Adrenal gland (tissue), 19 donors: ENCODE measurements at places on chromosomes 1 and 21. TPM values are rescaled to one million over a fixed set of nuclear protein-coding genes. Genes with fewer than 3 reads are reported as not detected.

- no peaks in the 10 kb centered on the region for H3K36me3 ChIP-seq
- DNase-seq = peak; percentile 25
- H3K4me1 ChIP-seq = no peaks in the 10 kb centered on the region
- H3K4me3 ChIP-seq = no peak overlapping the region
Observed at GRCh38 chr1:231106347-231106746, 55.5 kb upstream of the TRIM67 start.

The TNFRSF8 gene
- 0.42 TPM for total RNA-seq

The CASZ1 gene
- 8.3 TPM for total RNA-seq

- H3K27ac ChIP-seq = no peak overlapping the region
- H3K27me3 ChIP-seq = no peaks in the 10 kb centered on the region
- H3K4me1 ChIP-seq = no peaks in the 10 kb centered on the region
- DNase-seq = peak; percentile 9
- no peaks in the 10 kb centered on the region for H3K36me3 ChIP-seq
Observed at GRCh38 chr21:44425307-44425894, 29.9 kb upstream of the LRRC3 start.

The DTL gene
- 0.28 TPM for total RNA-seq

DNA sequence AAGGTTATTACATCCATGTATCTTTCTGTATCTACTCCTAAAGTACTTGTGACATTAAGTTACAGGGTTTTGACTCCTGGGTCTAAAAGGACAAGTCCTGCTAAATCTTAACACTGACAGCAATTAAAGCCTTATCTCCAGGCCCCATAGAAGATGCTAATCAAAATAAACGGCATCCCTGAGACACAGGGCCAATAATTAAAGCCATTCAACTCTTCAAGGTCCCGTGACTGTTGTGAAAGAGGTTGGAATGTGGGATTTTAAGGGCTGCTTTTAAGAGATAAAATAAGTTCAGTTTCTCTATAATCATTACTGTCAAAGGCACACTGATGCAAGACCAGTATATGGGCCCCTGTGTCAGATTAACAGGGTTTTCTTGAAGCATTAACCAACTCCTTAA is 8.3 kb downstream of the DNAI4 start:
- no peaks in the 10 kb centered on the region for H3K27me3 ChIP-seq
- H3K4me1 ChIP-seq = no peaks in the 10 kb centered on the region
- peak; percentile 40 for DNase-seq

- no peak for DNase-seq
- H3K27ac ChIP-seq = peak overlapping the region; percentile 24
Observed at GRCh38 chr1:19476450-19477190, 8.7 kb downstream of the CAPZB start.

DNA sequence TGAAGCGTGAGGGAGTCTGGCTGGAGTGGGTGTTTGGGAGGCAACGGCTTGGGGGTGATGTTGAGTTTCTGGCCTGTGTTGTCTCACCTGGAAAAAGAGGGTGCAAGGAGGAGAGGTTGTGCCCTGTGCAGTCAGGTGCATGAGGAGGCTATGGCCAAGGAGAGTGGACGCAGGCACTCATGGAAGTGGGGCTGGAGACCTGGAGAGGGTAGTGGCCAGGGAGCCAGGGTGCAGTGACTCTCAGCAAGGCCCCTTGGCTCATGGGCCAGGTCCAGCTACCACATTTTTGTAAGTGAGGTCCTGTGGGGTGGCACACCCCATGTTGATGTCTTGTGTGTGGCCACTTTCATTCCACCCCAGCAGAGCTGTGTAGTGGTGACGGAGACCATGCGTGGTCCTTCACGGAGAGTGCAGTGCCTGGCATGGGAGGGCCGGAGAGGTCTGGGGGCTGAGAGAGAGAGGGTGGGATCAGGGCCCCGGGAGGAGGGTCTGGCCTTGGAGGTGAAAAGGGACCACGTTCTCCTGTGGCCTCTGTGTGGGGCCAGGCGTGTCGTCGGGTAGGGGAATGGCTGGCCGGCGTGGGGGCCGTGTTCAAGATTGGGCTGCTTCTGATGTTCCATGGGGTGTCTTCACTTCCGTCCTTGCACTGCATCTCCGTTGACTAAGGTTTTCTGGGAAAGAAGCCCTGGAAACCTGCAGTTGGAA is 6.1 kb downstream of the SNAP47 start:
- no peak for DNase-seq
- no peak overlapping the region for H3K4me3 ChIP-seq
- H3K27me3 ChIP-seq = no peaks in the 10 kb centered on the region
- no peak overlapping the region for H3K27ac ChIP-seq

The MROH9 gene
- total RNA-seq = not detected

The TDRD5 gene
- not detected for total RNA-seq

- no peaks in the 10 kb centered on the region for H3K36me3 ChIP-seq
- DNase-seq = no peak
- H3K27ac ChIP-seq = no peak overlapping the region
- H3K27me3 ChIP-seq = no peaks in the 10 kb centered on the region
- no peak overlapping the region for H3K4me3 ChIP-seq
- H3K4me1 ChIP-seq = no peaks in the 10 kb centered on the region
Observed at GRCh38 chr1:40818264-40818961, 34.8 kb downstream of the KCNQ4 start.

- no peaks in the 10 kb centered on the region for H3K36me3 ChIP-seq
- no peak for DNase-seq
- H3K27me3 ChIP-seq = no peaks in the 10 kb centered on the region
- H3K27ac ChIP-seq = no peak overlapping the region
Observed at GRCh38 chr1:229973297-229973612, 93.8 kb upstream of the GALNT2 start.

DNA sequence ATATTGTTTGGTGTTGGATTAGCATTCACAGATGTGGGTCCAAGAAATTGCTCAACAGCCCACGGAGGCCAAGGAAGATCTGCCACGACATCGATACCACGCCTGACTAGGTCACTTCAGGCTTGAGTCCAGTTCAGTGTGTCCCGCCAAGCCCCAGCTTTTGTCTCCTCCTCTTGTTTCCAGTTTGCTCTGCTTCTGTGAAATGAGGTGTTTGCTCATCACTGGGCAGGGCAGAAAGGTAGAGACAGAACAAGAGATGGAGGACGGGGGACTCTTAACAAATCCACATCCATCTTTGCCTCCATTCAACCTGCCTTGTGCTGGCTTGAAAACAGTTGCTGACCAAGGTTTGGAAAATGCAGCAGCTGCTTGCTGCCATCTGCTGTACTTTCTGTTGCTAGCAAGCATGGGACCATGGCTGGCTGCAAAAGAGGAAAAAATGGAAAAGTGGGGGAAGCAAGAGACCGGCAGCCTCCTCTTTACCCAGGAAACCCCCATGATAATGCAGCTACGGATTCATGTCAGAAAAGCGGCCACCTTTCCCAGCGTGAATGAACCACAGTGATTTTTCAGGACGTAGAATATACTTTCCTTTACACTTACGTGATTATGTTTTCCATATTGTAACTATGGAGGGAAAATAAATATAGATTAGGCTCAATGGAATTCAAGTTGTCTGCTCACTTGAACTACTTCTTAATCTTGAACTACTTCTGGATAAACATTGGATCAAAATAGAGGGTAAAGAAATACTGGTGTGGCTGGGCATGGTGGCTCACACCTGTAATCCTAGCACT is 80.2 kb upstream of the GREM2 start:
- no peak overlapping the region for H3K27ac ChIP-seq
- H3K4me1 ChIP-seq = no peaks in the 10 kb centered on the region
- H3K4me3 ChIP-seq = no peak overlapping the region
- no peaks in the 10 kb centered on the region for H3K36me3 ChIP-seq
- peak; percentile 23 for DNase-seq

GRCh38 chr1:95506736-95507414 is 272.9 kb downstream of the RWDD3 start:
- H3K36me3 ChIP-seq = no peaks in the 10 kb centered on the region
- no peaks in the 10 kb centered on the region for H3K4me1 ChIP-seq
- H3K27ac ChIP-seq = no peak overlapping the region
- H3K27me3 ChIP-seq = no peaks in the 10 kb centered on the region

- H3K27me3 ChIP-seq = peaks cover 17% of the 10 kb centered on the region
- no peak for DNase-seq
Observed at GRCh38 chr1:17120962-17121837, 1.9 kb upstream of the PADI2 start.

The CTSE gene
- not detected for total RNA-seq

- H3K36me3 ChIP-seq = no peaks in the 10 kb centered on the region
- no peak for DNase-seq
- no peaks in the 10 kb centered on the region for H3K4me1 ChIP-seq
- no peak overlapping the region for H3K4me3 ChIP-seq
- H3K27me3 ChIP-seq = no peaks in the 10 kb centered on the region
Observed at GRCh38 chr1:84883286-84883685, 9.7 kb downstream of the LPAR3 start.

DNA sequence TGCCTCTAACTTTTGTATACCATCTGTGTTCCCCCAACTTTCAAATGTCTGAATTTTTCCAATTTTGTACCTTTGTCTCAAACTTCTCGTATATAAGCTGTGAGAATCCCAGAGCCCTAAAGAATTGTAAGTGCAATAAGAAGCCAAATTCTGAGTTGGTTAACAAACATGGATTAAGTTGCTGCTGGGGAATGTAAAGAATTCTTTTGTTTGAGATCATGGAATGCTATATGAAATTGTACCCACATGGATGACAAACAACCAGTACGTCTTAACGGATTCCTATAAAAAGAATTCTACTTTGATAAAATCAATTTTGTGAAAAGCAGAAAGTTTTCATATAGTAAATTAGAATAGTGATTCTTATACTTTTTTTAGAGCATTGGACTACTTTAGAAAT is 72.4 kb upstream of the CYP2J2 start:
- no peak overlapping the region for H3K4me3 ChIP-seq
- no peak for DNase-seq
- H3K27me3 ChIP-seq = no peaks in the 10 kb centered on the region
- no peaks in the 10 kb centered on the region for H3K36me3 ChIP-seq
- H3K4me1 ChIP-seq = no peaks in the 10 kb centered on the region

The HNRNPU gene
- 223 TPM for total RNA-seq

The CERS2 gene
- total RNA-seq = 596 TPM

The PODN gene
- 13.3 TPM for total RNA-seq

DNA sequence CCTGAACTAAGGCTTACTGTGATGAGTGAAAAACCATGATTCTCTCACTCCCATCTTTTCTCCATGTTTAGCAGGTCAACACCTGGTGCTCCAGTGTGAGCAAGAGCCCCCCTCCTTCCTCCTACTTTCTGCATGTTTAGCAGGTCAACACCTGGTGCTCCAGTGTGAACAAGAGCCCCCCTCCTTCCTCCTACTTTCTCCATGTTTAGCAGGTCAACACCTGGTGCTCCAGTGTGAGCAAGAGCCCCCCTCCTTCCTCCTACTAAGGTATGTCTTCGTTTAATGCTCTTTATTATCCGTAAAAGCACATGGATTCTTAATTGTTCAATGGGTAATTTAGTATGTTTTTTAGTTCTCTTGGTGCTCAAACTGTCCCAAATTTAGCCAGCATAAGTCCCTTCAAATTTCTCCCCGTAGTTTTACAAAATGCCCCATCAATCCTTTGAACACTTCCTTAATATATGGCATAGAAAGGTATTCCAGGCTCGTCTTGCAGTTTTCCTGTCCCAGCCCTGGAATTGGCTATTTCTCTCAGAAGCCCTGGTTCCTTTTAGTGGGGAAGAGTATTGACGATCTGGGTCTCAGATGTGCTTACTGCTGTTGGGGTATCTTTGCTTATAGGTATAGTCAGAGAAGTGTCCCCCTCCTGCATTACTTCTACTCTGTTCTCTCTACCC is 760.8 kb upstream of the TPTE start:
- H3K36me3 ChIP-seq = no peaks in the 10 kb centered on the region
- no peak overlapping the region for H3K27ac ChIP-seq
- no peak overlapping the region for H3K4me3 ChIP-seq
- H3K4me1 ChIP-seq = no peaks in the 10 kb centered on the region
- no peak for DNase-seq

DNA sequence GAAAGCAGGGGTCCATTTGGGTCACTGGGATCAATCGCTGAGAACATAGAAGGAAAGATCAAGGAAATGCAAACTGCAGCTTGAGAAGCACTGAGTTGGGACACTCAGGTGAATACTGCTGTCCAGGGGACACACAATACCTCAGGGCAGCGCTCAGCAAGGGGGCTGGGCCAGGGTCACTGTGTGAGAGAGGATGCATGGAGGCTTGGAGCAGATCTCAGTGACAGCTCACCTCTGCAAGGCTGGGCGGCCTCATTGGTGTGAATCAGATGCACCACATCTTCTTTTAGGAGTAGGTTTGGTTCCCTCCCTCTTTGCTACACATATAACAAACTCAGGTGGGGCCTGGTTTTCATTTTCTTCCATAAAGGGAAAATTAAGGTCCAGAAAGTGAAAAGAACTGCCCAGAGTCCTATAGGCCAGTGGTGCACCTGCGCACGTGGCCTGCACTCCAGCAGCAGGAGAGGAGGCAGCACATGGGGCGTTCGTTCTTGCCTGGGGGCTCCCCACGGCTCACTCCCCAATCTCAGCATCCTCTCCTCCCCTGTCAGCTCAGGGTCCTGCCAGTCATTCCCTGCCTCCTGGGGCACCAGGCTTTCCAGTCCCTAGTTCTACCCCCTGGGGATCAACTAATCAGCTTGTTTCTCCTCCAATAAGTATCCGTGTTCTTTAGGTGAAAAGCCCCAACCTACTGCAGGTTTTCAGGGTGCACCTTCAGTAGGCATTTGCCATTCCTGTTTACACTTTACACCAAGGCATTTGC is 1.5 kb downstream of the A3GALT2 start:
- H3K4me3 ChIP-seq = no peak overlapping the region
- no peak overlapping the region for H3K27ac ChIP-seq
- DNase-seq = no peak
- no peaks in the 10 kb centered on the region for H3K4me1 ChIP-seq

The TNFAIP8L2 gene
- 5.2 TPM for total RNA-seq

GRCh38 chr21:26739189-26739588 is 106.0 kb downstream of the ADAMTS1 start:
- H3K27ac ChIP-seq = no peak overlapping the region
- no peaks in the 10 kb centered on the region for H3K4me1 ChIP-seq
- DNase-seq = no peak

- H3K4me1 ChIP-seq = no peaks in the 10 kb centered on the region
- no peak for DNase-seq
- no peaks in the 10 kb centered on the region for H3K36me3 ChIP-seq
- H3K27ac ChIP-seq = no peak overlapping the region
- H3K27me3 ChIP-seq = no peaks in the 10 kb centered on the region
- H3K4me3 ChIP-seq = no peak overlapping the region
Observed at GRCh38 chr1:234408757-234409156, 35.5 kb downstream of the COA6 start.

The CD53 gene
- 6.8 TPM for total RNA-seq

GRCh38 chr21:41712201-41712600 is 54.7 kb downstream of the RIPK4 start:
- H3K4me3 ChIP-seq = no peak overlapping the region
- H3K4me1 ChIP-seq = no peaks in the 10 kb centered on the region
- no peak for DNase-seq
- H3K27me3 ChIP-seq = no peaks in the 10 kb centered on the region
- no peak overlapping the region for H3K27ac ChIP-seq
